ENCODE measurements at places on chromosomes 5 and 9. TPM values are rescaled to one million over a fixed set of nuclear protein-coding genes. Genes with fewer than 3 reads are reported as not detected.
A peak's percentile ranks its signal among the peaks of the same experiment; 100 is the strongest.

The FGF1 gene
- 0.88 TPM for total RNA-seq

The RNF183 gene
- 4.2 TPM for total RNA-seq

DNA sequence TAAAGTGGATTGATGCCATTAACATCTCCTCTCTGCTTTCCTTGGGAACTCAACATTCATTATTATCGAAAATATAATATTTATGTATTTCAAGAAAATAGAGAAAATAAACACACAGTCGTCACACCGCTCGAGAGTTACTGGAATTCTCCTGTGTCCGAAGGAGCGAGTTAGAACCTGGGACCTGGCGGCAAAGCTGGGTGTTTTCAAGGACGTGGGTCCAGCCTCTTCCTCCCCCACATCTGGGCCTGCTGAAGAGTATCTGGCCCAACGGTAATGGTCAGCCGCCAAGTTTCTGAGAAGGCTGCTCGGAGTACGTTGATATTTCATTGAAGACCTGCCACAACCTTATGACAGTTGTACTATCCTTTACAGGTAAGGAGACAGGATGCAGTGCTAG lies 47.9 kb downstream of the IRX2 start:
- no peak for ATAC-seq

- no peak for ATAC-seq
Observed at GRCh38 chr9:132585954-132586829, 3.8 kb downstream of the BARHL1 start.

DNA sequence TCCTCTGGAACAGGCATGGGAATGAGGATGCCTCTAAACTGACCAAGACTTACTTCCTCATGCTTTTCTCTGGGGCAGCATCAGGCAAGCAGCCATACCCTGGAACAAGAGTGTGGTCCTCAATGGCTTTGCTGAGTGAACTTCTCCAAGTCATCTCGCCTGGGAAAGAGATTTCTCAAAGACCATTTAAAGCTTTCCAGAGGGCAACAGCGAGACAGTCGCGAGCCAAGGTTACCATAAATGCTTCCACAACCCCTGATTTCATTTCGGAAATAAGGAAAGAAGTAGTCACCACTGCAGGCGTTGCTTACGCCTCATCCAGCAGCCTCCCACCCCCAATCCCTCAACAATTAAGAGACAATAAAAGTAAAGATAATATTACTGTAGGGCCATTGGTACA lies 1.1 kb upstream of the SNCAIP start:
- no peak for ATAC-seq

DNA sequence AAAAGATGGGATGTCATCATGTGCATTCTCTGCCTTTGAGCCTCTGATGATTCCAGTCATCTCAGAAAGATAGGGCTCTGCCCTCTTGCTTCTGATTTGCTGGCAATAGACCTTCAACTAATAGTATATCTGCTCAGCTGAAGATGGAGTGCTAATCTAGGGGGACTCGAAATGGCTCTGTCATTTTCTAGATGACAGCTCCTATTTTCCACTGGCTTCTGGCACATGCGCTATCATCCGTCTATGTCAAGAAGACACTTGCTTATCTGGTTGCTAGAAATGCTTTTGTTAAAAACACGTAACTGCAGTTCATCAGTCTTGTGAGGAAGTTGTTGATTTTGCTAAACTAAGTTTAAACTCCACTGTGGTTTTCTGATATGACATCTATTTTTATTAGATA lies 265.5 kb upstream of the ZNF608 start:
- no peak for ATAC-seq

The ATP10B gene
- total RNA-seq: 12.1 TPM

DNA sequence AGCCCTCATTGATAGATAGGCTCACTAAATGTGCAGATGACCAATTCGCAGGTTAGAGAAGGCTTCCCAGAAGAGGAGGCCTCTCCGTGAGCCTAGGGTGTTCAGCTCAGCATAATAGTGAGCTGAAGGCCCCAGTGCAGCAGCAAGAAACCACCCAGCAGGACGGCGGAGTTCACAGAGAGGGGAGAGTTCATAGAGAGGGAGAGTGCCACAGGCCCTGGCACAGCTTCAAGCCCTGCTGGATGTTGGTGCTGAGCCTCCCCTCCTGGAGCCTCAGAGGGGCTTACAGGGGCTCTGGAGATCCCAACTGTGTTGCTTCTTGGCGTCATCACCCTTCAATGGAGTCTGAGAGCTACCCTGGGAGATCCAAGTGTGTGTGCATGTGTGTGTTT lies 2.1 kb downstream of the SLC22A5 start:
- no peak for ATAC-seq

The LCN9 gene
- total RNA-seq: not detected

DNA sequence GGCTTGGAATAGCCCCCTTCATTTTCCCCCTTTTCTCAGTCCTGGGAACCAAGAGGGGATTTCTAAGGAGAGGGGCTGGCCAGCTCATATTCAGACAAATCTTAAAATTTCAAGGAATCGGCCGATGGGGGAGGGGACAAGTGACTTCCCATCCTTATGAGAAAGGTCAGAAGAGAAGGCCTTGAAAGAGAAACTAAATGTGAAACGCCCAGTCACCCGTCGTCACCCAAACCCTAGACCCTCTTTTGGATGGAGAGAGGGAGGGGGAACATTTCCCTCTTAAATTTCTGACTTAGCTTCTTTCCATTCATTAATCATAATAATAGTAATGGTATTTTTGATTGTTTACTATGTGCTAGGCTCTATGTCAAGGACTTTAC lies 850 bp upstream of the CCL19 start:
- ATAC-seq: no peak

DNA sequence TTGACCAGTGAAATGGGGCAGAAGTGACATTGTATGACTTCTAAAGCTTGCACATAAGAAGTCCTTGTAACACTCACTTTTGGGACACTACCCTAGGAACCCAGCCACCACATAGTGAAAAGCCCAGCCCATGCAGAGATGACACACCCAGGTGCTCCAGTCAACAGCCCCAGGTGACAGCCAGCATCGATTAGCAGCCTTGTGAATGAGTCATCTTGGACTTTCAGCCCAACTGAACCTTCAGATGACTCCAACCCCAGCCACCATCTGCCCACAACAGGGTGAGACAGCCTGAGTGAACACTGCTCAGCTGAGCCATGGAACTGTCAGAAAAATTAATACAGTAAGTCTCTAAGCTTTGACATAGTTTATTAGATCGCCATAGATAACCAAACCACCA lies 458.6 kb downstream of the ZSWIM6 start:
- peak; percentile 69 for ATAC-seq

The CCNI2 gene
- total RNA-seq: not detected

The NR4A3 gene
- 0.24 TPM for total RNA-seq

The DOCK8 gene
- 11.4 TPM for total RNA-seq

The BRINP1 gene
- total RNA-seq: 3.4 TPM

The UNC5A gene
- not detected for total RNA-seq

The LECT2 gene
- not detected for total RNA-seq

- no peak for ATAC-seq
Observed at GRCh38 chr9:78235256-78235761, 566 bp upstream of the CEP78 start.

DNA sequence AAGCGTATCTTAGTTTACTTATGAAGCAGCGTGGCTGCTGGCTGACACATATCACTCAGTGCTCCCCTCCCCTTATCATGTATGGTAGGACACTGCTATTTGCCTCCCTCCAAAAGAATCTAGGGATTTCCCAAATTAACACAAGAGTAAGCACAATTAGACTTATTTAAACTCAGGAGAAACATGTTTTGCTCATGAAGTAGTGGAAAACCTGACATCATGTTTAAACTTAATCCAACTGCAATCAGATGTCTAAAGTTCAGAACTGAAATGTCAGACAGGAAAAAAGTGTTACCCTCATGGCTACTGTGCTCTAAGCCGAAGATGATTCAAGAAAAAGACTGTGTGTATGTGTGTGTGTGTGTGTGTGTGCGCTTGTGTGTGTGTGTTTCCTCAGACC lies 324.1 kb upstream of the TNC start:
- no peak for ATAC-seq

- no peak for ATAC-seq
Observed at GRCh38 chr5:154081246-154081645, 42.5 kb downstream of the MFAP3 start.

- peak; percentile 48 for ATAC-seq
Observed at GRCh38 chr9:37994639-37995347, 74.2 kb downstream of the SHB start.

DNA sequence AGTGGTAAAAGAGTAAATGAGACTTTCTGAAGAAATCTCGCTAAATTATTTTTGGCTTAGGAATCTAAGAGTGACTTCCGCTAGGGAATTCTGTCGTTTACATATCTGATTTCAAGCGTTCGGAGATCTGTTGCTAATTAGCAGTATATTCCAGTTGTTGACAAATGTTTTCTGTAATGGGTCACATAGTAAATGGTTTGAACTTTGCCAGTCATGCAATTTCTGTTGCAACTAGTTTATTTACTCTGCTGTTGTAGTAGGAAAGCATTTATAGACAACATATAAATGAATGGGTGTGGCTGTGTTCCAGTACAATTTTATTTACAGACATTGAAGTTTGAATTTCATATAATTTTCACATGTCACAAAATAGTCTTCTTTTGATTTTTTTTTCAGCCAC lies 57.4 kb upstream of the JAK2 start:
- ATAC-seq: no peak

DNA sequence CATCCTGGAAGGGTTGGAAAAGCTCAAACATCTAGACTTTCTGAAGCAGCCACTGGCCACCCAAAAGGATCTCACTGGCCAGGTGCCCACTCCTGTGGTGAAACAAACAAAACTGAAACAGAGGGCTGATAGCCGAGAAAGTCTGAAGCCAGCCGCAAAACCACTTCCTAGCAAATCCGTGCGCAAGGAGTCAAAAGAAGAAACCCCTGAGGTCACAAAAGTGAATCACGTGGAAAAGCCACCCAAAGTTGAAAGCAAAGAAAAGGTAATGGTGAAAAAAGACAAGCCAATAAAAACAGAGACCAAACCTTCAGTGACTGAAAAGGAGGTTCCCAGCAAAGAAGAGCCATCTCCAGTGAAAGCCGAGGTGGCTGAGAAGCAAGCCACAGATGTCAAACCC lies 87.6 kb downstream of the MAP1B start:
- ATAC-seq: no peak

DNA sequence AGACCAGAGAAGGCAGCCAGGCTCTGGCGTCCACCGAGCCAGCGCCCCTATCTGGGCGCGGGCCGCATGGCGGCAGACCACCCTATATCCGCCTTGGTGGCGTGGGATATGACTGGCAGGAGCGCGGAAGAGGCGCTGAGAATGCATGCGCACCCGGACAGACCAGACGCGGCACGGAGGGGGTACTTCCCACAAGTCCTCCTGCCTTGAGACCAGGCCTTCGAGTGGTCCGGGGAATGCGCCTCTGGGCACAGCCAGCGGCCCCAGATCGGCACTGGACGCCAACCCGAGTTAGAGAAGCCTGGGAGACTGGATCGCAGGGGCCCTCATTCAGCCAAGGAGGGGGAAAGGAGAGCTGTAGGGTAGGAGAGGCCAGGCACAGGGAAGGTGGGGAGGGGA lies 2.5 kb upstream of the LMX1B start:
- ATAC-seq: no peak

DNA sequence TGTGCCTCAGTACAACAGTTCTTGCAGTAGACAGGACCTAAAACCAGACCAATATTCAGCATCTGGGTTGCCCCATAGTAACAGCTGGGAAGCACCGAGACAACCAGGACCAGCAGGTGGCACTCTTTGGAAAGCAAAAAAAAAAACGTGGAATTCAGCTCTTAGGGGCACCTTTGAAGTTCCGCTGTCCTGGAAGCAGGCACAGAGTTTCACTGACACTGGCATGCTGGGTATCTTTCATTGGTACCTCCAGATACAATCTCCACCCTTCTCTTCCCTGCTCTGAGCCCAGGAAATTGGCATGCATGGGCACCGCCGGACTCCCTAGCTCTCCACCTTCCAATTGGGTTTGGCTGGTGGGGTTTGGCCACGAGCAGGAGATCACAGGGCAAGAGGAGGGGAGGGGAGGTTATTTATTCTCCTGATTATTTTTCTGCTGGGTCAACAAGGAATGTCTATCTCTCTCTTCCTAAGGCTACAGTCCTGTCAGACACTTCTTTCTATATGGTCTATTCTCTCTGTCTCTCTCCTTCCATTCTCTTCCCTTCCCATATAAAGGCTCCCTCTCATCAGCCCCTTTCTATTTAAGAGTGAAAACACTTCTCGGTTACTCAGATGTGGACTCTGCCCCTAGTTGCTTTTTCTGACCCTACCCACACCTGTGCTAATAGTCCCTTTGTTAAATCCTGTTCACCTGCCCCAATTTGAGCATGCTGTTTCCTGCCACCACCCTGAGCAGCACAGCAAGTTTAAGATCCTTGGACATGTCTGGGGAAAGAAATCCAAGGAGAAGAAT lies 1.9 kb upstream of the IDNK start:
- ATAC-seq: peak; percentile 39

DNA sequence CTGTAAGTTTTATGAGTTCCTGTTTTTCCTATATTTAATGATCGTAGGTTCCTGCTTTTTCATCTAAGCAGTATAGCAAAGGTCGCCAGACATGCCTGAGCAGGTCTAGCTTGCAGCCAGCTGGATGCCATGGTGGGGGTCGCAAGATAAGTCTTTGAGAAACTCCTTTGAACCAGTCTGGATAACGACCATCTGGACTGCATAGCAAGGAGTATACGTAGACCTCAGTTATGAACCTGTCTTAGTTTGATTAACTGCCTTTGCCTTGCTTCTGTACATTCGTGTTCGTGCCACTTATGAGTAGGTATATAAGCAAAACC lies 8.4 kb upstream of the SPATA31E1 start:
- ATAC-seq: no peak

DNA sequence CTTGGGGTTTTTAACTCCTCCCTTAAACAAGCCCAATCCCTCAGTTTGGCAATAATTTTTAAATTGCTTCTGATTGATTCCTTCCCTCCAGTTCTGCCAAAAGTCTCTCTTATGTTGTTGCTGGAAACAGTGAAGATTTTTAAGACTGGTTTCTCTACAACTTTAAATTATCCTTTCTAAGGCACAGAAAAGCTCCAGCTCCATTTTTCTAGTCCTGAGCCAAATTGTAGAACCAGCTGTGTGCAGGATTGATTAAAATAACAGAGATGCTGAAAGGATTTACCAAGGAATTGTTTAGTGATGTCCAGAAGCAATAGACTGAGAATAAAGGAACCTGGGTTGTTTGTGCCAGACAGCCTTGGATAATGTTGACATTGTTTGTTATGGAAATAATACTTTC lies 111.3 kb downstream of the NUDT12 start:
- no peak for ATAC-seq

GRCh38 chr5:107330903-107331302 lies 339.8 kb downstream of the EFNA5 start:
- ATAC-seq: no peak

The TOMM5 gene
- 73.6 TPM for total RNA-seq

The TRPM3 gene
- not detected for total RNA-seq

The ZNF169 gene
- 1.9 TPM for total RNA-seq

- no peak for ATAC-seq
Observed at GRCh38 chr9:99475401-99476065, 253.5 kb downstream of the SEC61B start.

DNA sequence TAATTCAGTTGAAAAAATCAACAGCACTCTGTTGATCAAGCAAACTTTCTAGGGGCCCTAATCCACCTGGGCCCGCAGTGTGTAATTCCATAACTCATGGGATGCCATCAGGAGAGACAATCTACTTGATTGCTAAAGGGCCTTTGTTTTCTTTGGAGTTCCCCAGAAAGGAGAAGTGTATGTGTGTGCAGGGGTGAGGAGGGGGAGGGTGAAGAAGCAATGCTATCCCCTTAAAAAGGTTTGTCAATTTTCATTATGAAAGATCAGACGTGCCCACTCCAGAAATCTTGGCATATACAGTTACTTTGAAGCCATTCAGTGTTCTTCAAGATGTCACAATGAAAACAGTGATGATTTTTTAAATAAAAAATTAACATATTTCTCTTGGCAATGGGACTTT lies 6.2 kb downstream of the PARP8 start:
- ATAC-seq: no peak

GRCh38 chr9:87395804-87396479 lies 101.7 kb upstream of the DAPK1 start:
- no peak for ATAC-seq

The DNAH5 gene
- total RNA-seq: 0.52 TPM

All from esophagus mucosa (tissue), 1 donor.